ENCODE measurements at places on chromosomes 5 and 9. TPM values are rescaled to one million over a fixed set of nuclear protein-coding genes. Genes with fewer than 3 reads are reported as not detected.

DNA sequence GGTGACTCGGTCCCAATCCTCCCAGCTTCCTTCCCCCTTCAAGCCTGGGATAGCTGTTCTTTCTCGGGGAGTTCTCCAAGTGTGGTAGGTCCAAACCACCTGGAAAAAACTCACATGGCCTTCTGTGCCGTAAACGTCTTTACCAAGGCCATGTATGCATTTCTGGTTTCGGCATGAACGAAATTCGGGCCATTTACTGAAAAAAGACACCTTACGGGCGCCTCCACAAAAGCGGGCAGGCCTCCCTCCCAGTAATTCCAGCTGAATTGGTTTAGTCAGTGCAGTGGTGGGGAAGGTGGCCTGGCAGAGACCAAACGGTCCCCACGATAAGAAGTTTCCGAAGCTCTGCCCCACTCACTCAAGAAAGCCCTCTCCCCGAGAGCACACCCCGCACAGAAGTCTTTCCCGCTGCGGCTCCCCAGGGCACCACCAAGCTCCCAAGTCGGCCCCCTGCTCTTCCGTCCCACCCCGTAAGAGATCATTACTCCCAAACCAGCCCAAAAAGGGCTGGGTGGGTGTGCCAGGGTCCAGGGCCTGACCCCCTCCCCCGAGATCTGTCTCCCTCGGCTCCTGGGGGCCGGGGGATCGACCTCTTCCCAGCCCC lies 86.3 kb upstream of the MELK start:
- peaks cover 25% of the 10 kb centered on the region for H3K4me1 ChIP-seq
- H3K36me3 ChIP-seq, result no peaks in the 10 kb centered on the region
- H3K27me3 ChIP-seq, result no peaks in the 10 kb centered on the region
- peak overlapping the region; percentile 83 for H3K27ac ChIP-seq

GRCh38 chr9:137320555-137321384 lies 18.7 kb upstream of the NRARP start:
- no peak overlapping the region for H3K4me3 ChIP-seq
- no peaks in the 10 kb centered on the region for H3K27me3 ChIP-seq
- peaks cover 9% of the 10 kb centered on the region for H3K4me1 ChIP-seq
- no peak overlapping the region for H3K27ac ChIP-seq
- DNase-seq, result no peak
- no peaks in the 10 kb centered on the region for H3K36me3 ChIP-seq

Gene TTC33
- 15.4 TPM for total RNA-seq

Gene SOHLH1
- total RNA-seq, result not detected

Gene GABRP
- total RNA-seq, result 91.4 TPM

- no peaks in the 10 kb centered on the region for H3K36me3 ChIP-seq
- no peaks in the 10 kb centered on the region for H3K4me1 ChIP-seq
- peaks cover 11% of the 10 kb centered on the region for H3K27me3 ChIP-seq
- no peak overlapping the region for H3K27ac ChIP-seq
- no peak for DNase-seq
Measured at GRCh38 chr9:71115448-71115975, 5.9 kb downstream of the TRPM3 start.

Gene SLC25A48
- 1.0 TPM for total RNA-seq

Gene PCDHGC3
- total RNA-seq, result 18.9 TPM

Gene IRX4
- not detected for total RNA-seq

Gene NACC2
- total RNA-seq, result 12.3 TPM

DNA sequence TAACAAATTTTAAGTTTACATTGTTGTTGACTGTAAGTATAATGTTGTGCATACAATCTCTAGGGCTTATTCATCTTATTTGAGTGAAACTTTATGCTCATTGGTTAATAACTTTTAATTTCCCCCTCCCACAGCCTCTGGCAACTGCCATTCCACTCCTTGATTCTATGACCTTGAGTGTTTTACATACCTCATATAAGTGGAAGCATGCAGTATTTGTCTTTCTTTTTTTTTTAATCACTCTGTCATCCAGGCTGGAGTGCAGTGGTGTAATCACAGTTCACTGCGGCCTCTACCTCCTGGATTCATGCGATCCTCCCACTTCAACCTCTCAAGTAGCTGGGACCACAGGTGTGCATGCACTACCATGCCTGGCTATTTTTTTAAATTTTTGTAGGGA lies 83.9 kb downstream of the KCTD16 start:
- H3K27ac ChIP-seq, result no peak overlapping the region
- DNase-seq, result no peak
- H3K4me1 ChIP-seq, result no peaks in the 10 kb centered on the region
- H3K36me3 ChIP-seq, result no peaks in the 10 kb centered on the region
- H3K4me3 ChIP-seq, result no peak overlapping the region

Gene PCDHGB7
- total RNA-seq, result 6.9 TPM

Gene SAXO1
- not detected for total RNA-seq

DNA sequence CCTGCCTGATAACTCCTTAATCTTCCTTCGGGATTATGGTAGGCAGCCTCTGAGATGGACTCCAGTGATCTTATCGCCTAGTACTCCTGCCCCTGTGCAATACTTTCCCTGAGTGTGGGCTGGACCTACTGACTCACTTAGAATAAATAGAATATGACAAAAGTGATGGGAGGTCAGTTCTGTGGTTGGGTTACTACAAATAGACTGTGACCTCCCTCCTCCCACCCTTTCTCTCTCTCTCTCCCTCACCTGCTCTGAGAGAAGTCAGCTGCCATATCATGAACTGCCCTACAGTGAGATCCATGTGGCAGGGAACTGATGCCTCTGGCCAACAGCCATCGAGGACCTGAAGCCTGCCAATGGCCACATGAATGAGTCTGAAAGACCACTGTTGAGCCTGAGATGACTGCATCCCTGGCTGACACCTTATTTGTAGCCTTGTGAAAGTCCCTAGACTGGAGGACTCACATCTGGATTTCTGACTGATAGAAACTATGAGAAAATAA lies 31.7 kb downstream of the NRG2 start:
- H3K4me1 ChIP-seq, result no peaks in the 10 kb centered on the region
- H3K36me3 ChIP-seq, result no peaks in the 10 kb centered on the region
- peaks cover 26% of the 10 kb centered on the region for H3K27me3 ChIP-seq
- peak; percentile 52 for DNase-seq

DNA sequence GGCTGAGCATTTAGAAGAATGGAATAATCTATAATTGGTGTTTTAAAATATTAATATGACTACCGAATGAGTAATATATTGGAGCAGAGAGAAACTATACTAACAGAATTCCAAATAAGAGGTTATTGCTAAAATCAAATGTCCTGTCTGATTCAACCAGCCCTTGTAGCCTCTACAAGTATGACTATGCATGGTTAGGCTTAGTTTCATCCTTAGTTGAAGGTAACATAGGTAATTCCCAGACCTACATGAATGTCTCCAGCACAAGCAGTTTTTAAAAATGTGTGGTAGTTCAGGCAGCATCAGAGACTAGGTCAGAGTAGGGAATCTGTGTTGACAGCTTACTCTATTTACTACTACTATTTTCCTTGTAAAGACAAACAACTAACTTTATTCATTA lies 51.7 kb upstream of the SLC27A6 start:
- H3K36me3 ChIP-seq, result no peaks in the 10 kb centered on the region
- no peaks in the 10 kb centered on the region for H3K27me3 ChIP-seq
- H3K27ac ChIP-seq, result no peak overlapping the region
- H3K4me3 ChIP-seq, result no peak overlapping the region
- no peak for DNase-seq
- H3K4me1 ChIP-seq, result no peaks in the 10 kb centered on the region

Measured in hepatocyte (in vitro differentiated cells).